Stimulated activated CD4-positive, alpha-beta T cell treated with anti-CD3 and anti-CD28 coated beads, Interleukin-2, amount 100 ng/mL, for 48 hours (primary cell): ENCODE measurements at places on chromosomes 1 and 21.

- DNase-seq, result no peak
Observed at GRCh38 chr1:172719066-172719627, 60.2 kb downstream of the FASLG start.

DNA sequence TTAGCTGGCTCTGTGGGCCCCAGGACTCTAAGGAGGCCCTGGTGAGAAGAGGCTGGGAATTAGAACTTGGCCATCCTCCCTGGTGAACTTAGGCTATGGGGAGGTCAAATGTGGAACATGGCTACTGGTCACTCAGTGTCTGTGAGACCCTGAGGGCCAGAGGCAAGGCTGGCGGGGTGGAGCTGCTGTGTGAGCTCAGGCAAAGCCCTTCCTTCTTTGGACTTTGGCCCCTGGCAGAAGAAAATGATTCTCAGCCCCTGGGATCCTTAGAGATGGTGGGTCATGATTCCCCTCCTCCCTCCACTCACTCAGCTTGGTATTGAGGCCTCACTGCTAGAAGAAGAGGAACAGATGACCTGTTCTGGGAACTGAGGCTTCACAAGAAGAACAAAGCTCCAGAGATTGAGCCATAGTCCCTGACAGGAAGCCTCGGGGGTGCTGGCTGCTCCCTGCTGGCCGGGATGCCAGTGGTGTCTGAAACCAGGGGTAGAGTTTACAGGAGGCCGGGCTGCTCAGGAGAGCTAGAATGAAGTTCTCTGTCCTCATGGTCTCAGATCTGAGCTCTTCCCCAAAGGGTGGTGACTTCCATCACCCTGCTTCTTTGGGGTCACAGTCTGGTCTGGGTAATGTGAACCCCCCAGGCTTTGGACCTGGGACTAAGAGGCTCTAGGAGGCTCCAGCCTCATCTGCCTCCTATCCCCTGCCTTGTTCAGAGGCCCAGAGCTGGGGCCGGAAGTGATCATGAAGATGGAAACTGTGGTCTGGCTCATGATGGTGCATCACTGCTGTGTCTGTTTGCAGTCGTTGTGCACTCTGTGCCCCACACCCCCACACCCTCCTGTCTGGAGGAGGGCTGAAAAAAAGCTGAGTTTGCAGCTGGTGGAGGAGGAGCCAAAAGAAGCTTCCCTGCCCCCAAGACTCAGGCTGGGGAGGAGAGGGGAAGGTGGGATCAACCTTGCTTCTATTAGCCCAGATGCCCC is 905 bp downstream of the BTBD19 start:
- peak; percentile 77 for DNase-seq

DNA sequence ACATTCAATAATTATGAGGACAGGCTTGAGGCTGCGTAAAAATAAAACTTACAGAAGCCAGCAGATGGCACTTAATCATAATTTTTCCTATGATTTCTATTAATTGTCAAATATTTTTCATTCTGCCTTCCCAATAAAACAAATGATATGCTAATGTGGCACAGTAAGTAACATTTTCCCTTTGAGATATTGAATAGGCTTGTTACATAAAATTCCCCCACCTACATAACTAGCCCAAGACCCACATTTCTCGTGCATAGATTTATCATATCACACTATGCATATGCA is 55.4 kb upstream of the PTGFRN start:
- DNase-seq, result no peak

DNA sequence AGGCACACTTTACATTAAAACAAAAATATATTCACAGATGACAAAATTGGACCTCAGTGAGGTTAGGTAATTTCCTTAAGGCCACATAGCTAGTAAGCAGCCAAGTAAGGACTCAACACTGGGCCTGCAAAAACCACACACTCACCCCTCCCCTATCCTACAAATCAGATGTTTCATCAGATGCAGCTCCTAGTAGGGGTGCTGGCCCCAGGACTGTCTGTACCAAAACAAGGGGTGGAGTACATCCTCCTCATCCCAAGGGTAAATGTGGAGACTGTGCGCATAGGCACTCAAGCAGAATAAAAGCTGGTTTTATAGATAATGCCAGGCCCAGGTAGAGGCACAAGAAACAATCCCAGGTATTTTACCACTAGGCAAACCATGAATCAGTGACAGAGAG is 25.7 kb downstream of the URB1 start:
- no peak for DNase-seq

- DNase-seq, result no peak
Observed at GRCh38 chr1:61961009-61961408, 218.7 kb downstream of the PATJ start.

GRCh38 chr1:236107121-236107907 is 35.0 kb upstream of the GPR137B start:
- no peak for DNase-seq

- no peak for DNase-seq
Observed at GRCh38 chr1:15884477-15884876, 37.0 kb downstream of the SPEN start.

DNA sequence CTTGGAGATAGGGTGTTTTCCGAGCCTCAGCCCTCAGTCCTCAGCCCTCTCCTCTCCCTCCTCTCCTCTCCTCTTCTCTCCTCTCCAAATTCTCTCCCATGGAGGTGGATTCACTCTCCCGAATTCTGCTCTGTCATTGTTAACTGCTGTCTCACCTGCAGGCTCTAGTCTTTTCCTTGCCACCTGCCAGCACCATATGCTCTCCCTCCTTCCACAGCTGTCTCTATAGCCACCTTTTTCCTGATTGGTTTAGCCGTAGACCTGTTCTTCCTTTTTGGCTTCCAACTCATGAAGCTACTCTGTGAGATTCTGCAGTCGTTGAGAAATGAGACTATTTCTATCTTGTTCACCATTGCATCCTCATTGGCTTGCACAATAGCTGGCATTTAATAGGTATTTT is 19.7 kb downstream of the COG2 start:
- DNase-seq, result no peak

GRCh38 chr1:99180915-99181314 is 83.4 kb upstream of the PLPPR4 start:
- DNase-seq, result no peak

- no peak for DNase-seq
Observed at GRCh38 chr1:19646377-19647319, 2.5 kb downstream of the NBL1 start.

DNA sequence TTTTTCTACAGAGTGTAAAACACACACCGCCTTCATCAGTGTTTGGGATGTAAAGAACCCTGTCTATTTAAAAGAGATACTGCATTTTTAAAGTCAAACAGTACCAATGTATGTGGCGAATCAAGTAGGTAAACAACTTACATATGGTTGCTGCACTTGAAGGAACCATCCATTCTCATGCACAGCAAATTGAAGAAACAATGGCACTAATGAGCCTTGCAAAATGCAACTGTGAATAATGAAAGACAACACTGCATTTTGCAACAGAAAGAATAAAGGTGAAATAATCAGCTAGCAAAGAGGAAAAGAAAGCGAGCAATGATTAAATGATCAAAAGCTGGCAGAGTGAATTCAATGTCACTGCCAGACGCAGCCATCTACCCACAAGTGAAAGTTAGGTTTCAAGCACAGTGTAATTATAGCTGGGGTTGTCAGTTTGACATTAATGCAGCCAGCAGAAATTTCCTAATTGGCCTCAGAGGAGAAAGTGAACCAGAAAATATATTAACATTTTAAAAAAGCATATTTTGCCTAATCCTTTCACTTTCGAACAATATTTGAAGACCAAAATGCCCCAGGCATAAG is 10.9 kb upstream of the BARHL2 start:
- no peak for DNase-seq

- DNase-seq, result no peak
Observed at GRCh38 chr1:226973371-226973897, 33.3 kb downstream of the COQ8A start.

DNA sequence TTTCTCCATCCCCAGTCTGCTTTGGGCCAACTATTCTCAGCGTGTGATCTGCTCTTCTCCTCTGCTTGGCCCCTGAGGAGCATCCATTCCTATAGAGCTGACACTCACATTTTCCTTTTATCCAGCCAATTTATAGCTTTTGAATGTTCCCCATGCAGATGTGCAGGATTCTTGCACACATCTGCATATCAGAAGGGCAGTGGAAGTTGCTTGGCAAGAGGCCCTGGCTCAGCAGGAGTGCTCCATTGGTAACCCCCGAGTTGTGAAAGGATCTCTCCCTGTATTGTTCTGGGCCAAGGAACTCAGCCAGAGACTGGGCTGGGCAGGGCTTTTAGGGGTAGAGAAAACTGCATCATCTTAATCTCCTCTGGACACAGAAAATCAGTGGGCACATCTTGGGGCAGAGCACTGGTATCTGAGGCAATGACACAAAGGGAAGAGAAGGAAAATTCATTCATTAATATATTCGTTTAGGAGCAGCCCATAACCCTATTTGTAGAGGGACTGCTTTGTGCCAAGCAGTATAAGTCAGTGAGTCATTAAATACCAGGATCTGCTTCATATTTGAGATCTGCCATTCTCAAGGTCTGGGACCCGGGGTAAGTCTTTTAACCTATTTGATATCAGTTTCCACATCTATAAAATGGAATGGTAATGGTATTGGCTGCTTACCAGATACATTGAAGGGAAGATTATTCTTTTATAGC is 31.0 kb upstream of the BEND5 start:
- DNase-seq, result no peak
